ENCODE measurements at places on chromosomes 7 and 10.

GRCh38 chr10:125827133-125827532, 3.8 kb downstream of the BCCIP start:
- no peak for DNase-seq

DNA sequence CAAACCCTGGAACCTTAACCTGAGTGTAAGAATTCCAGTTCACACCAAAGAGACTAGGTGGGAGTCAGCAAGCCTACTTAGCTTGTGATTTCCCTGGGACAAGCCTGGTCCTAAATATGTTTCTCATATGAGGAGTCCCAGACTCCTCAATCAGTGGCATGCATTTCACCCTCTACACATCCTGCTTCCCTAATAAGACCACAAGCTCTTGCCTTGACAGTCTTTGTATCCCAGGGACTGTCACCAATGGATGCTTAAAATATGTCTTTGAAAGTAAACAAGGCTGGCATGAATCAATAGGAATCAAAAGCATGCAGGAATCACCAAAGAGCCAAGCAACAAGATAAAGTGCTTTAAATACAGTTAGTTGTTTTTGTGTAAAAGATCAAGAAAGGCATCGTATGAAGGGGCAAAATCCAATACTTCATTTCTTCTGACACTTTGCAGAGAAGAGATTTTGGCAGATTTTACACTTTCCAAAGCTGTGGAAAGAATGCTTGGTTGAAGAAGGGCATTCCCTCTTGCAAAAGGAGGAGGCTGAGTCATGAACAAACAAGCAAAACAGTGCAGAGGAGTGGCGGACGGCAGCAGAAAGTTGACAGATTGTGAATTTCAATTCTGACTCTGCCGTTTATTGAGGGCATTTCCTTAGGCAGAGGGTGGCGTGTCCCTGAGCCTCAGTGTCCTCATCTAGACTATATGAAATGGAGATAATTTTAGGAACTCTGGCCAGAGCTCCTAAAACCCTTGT, 8.5 kb upstream of the NFE2L3 start:
- no peak for DNase-seq

DNA sequence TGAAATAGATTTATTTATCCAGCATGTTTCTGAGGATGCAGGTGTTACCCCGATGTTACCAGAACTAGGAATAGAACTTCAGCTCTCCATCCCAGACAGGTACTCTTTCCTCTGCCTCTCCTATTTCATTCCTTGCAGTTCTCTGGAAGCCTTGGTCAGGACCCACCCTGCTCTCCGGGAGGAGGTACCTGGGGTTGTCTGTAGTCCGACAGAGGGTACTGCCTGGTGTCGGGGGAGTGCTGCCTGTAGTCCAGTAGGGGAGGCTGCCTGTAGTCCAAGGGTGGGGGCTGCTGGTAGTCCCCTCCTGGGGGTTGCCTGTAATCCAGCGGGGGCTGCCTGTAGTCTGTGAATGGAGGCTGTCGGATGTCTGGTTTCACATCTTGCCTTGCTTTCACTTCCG, 328.4 kb downstream of the PHTF2 start:
- no peak for DNase-seq

DNA sequence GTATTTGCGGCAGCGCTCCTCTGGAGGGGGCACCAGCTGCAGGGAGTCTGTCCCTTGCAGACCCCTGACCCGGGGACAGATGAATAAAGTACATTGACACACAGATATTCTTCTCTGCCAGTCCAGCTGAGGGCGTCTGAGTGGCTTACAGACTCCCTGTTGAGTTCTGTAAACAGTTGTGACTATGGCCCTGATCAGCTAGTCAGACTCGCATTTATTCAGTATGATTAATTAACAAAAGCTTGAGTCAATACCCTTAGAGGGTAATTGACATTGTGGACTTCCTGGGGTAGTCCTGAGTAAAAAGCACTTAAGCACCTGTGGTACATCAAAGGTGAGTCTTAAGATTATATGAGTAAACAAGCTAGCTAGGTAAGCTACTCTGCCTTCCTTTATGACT, 21.0 kb downstream of the ANKRD30A start:
- DNase-seq: no peak

DNA sequence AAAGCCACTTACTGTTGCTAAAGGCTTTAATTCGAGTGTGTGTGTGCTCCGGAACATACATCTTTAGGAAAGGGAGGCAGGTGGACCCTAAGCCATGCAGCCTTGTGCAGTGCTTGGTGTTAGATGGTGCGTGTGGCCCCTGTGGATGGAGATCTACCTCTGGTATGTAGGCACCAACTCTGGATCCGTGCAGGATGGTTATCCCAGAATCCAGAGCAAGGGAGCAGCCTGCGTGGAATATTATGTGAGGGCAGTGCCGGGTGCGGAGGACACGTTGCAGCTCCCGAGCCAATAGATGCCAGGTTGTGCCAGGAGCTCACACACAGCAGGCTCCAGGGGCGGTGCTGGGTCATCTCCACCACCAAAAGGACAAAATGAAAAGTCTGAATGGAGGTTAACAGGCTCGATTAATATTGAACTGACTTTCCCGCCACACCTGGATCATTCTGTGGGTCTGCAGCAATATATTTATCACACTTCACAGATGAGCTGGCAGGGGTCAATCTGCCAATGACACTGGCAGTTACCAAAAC, 143.0 kb upstream of the NPS start:
- DNase-seq: no peak

DNA sequence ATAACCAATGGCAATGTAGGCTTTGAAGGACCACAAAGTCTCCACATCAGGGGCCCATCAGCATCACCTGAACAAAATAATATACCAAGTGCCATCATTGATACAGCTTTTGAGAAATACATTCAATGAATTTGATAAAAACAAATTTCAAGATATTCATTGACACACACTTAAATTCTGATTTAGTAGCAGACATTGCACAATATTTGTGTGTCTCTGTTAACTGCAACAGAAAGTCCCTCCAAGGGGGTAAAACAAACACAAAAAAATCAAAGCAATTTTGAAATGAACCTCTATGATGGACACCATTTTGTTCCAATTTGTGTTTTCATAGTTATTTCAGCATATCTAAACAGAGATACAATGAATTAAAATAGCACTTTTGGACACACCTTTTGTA, 86.8 kb upstream of the RSU1 start:
- DNase-seq: no peak

- DNase-seq: no peak
Measured at GRCh38 chr10:6383096-6383812, 180.5 kb downstream of the PFKFB3 start.

GRCh38 chr10:87626422-87626892, 33.2 kb upstream of the PAPSS2 start:
- no peak for DNase-seq

- DNase-seq: no peak
Measured at GRCh38 chr7:156496865-156497264, 143.7 kb upstream of the RNF32 start.

DNA sequence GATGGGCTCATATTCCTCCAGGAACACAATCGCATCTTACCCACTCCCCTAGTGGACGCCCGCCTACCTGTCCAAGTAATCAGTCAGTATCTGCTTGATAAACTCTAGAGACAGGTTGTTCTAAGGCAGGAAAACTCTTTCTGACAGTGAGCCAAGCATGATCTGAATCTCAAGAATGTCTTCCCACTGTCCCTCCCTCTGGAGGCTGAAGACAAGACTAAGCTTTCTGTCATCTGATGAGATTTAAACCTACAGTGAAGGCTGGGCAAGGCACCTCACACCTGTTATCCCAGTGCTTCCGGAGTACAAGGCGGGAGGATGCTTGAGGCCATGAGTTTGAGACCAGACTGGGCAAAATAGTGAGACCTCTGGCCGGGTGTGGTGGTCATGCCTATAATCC, 586.6 kb downstream of the GALNT17 start:
- DNase-seq: no peak

DNA sequence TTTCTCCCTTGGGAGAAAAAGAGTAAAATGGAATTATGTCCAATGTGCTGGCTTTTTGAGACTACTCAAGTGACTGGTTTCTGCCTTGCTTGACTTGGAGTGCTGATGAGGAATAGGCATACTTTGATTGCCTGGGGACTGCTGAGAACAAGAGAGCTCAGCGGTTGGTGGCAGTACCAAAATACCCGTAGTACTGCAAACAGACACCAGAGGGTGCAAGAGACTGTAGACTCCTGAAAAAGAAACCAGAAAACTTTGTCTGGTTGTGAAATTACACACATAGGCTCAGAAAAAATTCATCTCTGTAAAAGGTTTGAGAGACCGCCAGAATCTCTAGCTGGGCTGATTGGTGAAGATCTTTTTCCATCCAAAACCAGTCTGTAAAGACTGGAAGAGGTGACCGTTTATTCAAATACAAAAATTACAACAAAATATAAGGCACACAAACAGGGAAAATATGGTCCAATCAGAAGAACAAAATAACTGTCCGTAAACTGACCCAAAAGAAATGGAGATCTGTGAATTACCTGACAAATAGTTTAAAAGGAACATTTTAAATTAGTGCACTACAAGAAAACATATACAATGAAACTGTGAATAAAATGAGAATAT, 18.5 kb downstream of the BICC1 start:
- peak; percentile 6 for DNase-seq

- DNase-seq: no peak
Measured at GRCh38 chr7:36441344-36442022, 51.8 kb downstream of the ANLN start.

GRCh38 chr10:45673074-45673648, 589 bp upstream of the ZFAND4 start:
- no peak for DNase-seq

- DNase-seq: no peak
Measured at GRCh38 chr10:88848499-88848898, 3.1 kb downstream of the ANKRD22 start.
